ENCODE measurements at places on chromosomes 6 and 20. TPM values are rescaled to one million over a fixed set of nuclear protein-coding genes. Genes with fewer than 3 reads are reported as not detected.

DNA sequence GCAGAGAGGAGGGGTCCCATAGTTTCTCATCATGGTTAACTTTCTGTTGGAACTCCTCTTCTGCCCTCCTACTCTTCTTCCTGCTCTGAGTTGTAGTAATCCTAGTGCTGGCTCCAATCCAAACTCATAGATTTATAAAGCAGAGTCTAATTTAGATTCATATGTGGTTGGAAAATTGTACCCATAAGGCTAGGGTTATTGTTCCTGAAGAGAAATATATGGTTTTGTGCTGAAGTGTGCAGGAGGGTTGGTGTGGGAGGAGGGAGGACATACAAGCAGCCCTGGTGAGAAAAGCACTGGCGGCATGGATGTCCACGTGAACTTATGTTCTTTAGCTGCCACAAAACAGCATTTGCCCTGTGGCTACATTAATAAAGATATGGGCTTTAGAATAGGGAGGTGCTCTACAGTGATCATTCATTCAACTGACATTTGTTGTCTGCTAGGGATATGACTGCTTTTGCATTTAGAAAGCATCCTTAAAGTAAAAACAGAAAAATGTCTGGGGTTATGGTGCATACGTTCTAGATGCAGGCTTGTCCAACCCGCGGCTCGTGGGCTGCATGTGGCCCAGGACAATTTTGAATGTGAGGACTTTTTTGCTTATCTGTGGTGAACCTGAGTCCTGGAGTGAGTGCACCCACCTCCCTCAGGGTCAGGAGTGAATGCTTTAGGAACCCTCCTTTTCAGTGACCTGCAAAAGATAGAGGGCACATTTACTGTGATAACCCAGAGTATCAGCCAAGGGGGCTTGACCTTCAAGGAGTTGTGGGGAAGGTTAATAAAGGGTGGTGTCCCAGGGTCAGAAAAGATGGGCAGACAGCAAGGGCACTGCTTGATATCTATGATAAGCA lies 4.1 kb downstream of the HLA-A start:
- peaks cover 15% of the 10 kb centered on the region for H3K4me1 ChIP-seq
- H3K36me3 ChIP-seq = peaks cover 23% of the 10 kb centered on the region
- no peak overlapping the region for H3K27ac ChIP-seq
- no peak overlapping the region for H3K4me3 ChIP-seq

- no peak overlapping the region for H3K4me3 ChIP-seq
- peaks cover 37% of the 10 kb centered on the region for H3K4me1 ChIP-seq
- H3K27ac ChIP-seq = no peak overlapping the region
- H3K27me3 ChIP-seq = peaks cover 100% of the 10 kb centered on the region
- DNase-seq = no peak
Observed at GRCh38 chr6:137490006-137490905, 3.9 kb downstream of the OLIG3 start.

GRCh38 chr20:55375920-55376319 lies 629.4 kb downstream of the CBLN4 start:
- H3K36me3 ChIP-seq = no peaks in the 10 kb centered on the region
- DNase-seq = no peak
- H3K27me3 ChIP-seq = peaks cover 1% of the 10 kb centered on the region
- no peak overlapping the region for H3K4me3 ChIP-seq

DNA sequence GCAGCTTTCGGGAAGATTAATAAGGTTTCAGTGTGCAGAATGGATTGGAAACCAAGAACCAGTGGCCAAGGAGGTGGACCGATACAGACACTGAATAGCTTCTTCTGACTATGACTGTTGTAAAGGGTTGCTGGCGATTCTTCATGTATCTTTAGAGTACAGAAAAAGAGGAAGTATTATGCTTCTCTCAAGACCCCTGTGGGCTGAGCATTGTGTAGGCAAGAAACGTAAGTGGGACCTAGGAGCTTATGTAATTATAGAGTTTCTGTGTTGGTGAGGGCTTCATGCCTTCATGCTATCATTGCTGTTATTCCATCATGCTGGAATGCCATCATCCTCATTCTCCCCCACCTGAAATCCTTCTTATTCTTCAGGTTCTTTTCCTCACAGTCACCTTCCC lies 105.4 kb upstream of the AKIRIN2 start:
- H3K4me1 ChIP-seq = peaks cover 22% of the 10 kb centered on the region
- H3K27me3 ChIP-seq = no peaks in the 10 kb centered on the region
- no peaks in the 10 kb centered on the region for H3K36me3 ChIP-seq
- no peak for DNase-seq
- H3K27ac ChIP-seq = no peak overlapping the region

Gene SNTA1
- total RNA-seq = 11.9 TPM

Gene MICB
- total RNA-seq = not detected

Gene KHDRBS2
- total RNA-seq = 1.6 TPM

DNA sequence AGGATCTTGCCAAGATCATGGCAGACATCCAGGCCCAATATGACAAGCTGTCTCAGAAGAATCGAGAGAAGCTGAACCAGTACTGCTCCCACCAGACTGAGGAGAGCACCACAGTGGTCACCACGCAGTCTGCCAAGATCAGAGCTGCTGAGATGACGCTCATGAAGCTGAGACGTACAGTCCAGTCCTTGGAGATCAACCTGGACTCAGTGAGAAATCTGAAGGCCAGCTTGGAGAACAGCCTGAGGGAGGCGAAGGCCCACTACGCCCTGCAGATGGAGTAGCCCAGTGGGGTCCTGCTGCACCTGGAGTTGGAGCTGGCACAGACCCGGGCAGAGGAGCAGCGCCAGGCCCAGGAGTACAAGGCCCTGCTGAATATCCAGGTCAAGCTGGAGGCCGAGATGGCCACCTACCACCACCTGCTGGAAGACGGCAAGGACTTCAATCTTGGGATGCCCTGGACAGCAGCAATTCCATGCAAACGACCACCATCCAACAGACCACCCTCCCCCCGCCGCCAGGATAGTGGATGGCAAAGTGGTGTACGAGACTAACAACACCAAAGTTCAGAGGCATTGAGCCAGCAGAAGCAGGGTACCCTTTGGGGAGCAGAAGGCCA lies 44.7 kb upstream of the GRM4 start:
- no peak for DNase-seq
- H3K4me1 ChIP-seq = no peaks in the 10 kb centered on the region
- H3K27ac ChIP-seq = no peak overlapping the region
- H3K4me3 ChIP-seq = no peak overlapping the region
- peaks cover 10% of the 10 kb centered on the region for H3K27me3 ChIP-seq
- no peaks in the 10 kb centered on the region for H3K36me3 ChIP-seq

Gene COL10A1
- not detected for total RNA-seq

DNA sequence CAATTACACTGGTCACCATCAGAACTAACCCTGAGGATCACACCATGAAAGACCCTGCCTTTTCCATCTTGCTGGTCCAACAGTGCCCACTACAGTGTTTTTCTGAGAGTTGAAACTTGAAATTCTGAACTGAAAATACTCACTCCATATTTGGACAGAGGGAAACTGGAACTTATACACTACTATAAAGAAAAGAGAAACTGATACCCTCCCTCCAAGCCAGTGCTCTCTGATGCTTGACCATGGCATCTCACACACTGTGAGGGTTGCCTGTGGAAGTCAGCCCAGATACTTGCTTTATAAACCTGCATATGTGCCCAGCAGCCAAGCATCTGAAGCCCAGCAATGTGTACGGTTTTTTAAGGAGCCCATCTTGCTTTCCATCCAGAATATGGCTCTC lies 108.7 kb downstream of the FOXA2 start:
- H3K4me1 ChIP-seq = peaks cover 2% of the 10 kb centered on the region
- H3K4me3 ChIP-seq = no peak overlapping the region
- DNase-seq = no peak
- no peak overlapping the region for H3K27ac ChIP-seq
- H3K36me3 ChIP-seq = no peaks in the 10 kb centered on the region

Gene PRICKLE4
- 4.5 TPM for total RNA-seq

DNA sequence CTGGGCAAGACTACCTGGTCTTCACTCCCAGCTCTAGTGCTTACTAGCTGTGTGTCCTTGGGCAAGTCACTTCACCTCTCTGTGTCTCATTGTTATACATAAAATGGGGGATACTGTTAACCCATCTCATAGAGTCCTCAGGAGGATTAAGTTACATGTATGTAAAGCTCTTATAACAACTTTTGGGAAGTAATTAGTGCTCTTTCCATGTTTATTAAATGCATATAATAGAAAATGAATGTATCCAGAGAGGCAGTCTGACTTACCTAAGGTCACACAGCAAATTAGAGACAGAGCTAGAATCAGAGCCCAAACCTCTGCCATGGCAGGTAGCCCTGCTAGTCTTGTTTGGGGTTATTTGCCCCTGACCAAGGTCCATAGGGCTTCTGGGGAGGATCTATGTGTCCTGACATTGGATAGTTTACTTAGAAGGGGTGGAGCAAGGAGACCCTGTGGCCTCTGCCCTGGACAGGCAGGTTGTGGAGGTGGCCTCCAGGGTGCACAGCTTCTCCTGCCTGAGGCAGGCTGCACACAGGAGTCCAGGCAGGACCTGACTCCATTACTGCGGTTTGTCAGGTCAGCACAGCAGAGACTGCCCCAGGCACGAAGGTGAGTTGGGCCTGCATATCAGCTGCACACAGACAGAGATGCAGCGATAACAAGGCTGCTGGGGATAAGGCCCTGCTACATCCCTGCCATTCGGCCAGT lies 8.4 kb upstream of the MAPK13 start:
- H3K27me3 ChIP-seq = no peaks in the 10 kb centered on the region
- H3K27ac ChIP-seq = no peak overlapping the region
- no peak overlapping the region for H3K4me3 ChIP-seq
- H3K36me3 ChIP-seq = no peaks in the 10 kb centered on the region
- peaks cover 15% of the 10 kb centered on the region for H3K4me1 ChIP-seq
- no peak for DNase-seq

- no peaks in the 10 kb centered on the region for H3K27me3 ChIP-seq
- no peak for DNase-seq
- H3K4me3 ChIP-seq = no peak overlapping the region
Observed at GRCh38 chr6:62367601-62368000, 81.6 kb upstream of the KHDRBS2 start.

GRCh38 chr6:41288030-41288753 lies 1.7 kb upstream of the TREM1 start:
- H3K27ac ChIP-seq = no peak overlapping the region
- no peak overlapping the region for H3K4me3 ChIP-seq
- peaks cover 22% of the 10 kb centered on the region for H3K4me1 ChIP-seq
- H3K36me3 ChIP-seq = no peaks in the 10 kb centered on the region
- H3K27me3 ChIP-seq = peaks cover 5% of the 10 kb centered on the region
- DNase-seq = no peak

Gene MCHR2
- total RNA-seq = not detected

- H3K36me3 ChIP-seq = no peaks in the 10 kb centered on the region
- H3K4me1 ChIP-seq = no peaks in the 10 kb centered on the region
- H3K4me3 ChIP-seq = no peak overlapping the region
- no peak for DNase-seq
Observed at GRCh38 chr6:78528926-78529325, 338.4 kb upstream of the IRAK1BP1 start.

- peaks cover 19% of the 10 kb centered on the region for H3K27me3 ChIP-seq
- no peak overlapping the region for H3K27ac ChIP-seq
- DNase-seq = no peak
- H3K4me3 ChIP-seq = no peak overlapping the region
Observed at GRCh38 chr6:166624275-166624674, 2.8 kb downstream of the RPS6KA2 start.

DNA sequence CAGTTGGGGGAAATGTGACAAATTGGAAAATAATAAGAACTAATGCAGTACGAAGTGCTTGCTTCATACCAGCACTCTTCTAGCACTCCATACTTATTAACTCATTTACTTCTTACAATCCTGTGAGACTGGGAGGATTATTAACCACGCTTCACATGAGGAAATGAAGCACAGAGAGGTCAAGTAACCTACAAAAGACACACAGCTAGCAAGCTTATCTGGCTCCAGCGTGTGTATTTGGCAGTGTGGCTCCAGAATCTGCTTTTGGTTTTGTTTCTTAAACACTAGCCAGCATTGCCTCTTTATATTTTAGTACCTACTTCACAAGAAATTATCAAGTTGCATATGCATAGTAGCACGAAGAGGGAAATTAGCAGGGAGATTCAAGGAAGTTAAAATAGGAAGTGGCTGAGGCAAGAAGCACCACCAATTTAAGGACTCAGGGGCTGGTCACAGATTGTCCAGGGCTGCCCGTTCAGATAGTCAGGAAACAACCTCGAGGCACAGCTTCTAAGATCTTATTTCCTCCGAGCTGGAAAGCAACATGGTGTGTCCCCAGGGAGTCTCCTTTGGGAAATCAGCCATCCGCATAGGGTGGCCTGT lies 302.7 kb upstream of the PRDM1 start:
- H3K4me1 ChIP-seq = no peaks in the 10 kb centered on the region
- no peak overlapping the region for H3K4me3 ChIP-seq
- no peak for DNase-seq

DNA sequence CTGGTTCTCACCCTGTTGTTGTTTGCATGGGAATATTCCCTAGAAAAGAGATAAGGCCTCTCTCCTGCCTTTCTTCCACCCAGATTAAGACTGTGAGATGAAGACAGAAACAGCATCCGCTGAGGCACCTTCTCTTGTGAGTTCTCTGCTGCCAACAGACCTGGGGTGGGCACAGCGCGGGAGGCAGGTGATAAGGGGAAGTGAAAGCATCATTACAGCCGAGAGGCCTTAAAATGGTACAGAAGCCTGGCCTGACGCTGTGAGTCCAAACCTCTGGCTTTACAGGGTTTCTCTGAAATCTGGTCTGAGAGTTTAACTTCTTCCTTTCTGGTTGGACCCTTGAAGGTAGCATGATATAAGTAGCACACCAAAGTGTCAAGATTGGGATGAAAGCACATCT lies 21.0 kb upstream of the IYD start:
- no peak overlapping the region for H3K4me3 ChIP-seq
- peaks cover 8% of the 10 kb centered on the region for H3K4me1 ChIP-seq
- H3K27me3 ChIP-seq = peaks cover 12% of the 10 kb centered on the region
- H3K27ac ChIP-seq = no peak overlapping the region
